ENCODE measurements at places on chromosomes 4 and X.

GRCh38 chrX:120402369-120402768, 40.5 kb downstream of the ATP1B4 start:
- DNase-seq = no peak

- DNase-seq = no peak
Measured at GRCh38 chrX:17377091-17377717, 2.2 kb downstream of the NHS start.

- DNase-seq = no peak
Measured at GRCh38 chrX:7390441-7390840, 242.5 kb upstream of the PUDP start.

DNA sequence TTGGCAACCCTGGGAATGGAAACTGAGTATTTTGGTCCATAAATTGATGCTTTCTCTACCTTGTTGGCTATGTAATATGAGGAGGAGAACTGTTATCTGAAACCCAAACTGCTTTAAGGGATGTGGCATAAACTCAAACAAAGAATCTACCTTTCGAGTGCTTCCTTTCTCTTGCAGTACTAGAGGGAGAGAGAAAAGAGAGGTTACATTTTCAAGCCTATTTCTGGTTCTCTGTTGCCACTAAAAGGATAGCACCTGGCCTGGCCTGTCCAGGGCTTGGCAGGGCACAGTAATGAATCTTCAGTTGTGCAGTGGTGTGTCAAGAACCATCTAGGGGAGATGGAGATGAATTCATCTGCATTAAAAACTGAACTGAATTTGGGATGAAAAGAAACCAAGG, 308.6 kb downstream of the PTTG2 start:
- no peak for DNase-seq

DNA sequence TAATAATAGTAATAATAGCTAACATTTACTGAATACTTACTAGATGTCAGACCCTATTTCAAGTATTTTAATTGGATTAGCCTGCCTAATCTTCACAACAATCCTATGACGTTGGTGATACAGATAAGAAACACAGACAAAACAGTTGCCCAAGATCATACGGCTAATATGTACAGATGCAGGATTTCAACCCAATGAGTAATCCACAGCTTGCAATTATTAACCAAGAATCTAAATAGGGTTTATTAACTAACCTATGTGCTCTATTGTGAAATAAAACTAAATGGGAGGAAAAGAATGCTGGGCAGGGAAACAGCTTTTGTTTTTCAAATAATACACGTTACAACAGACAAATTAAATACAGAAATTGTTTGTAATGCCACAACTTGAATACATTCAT, 23.4 kb downstream of the FBXO8 start:
- DNase-seq = no peak

- no peak for DNase-seq
Measured at GRCh38 chr4:158161551-158162354, 11.1 kb downstream of the GASK1B start.

- DNase-seq = no peak
Measured at GRCh38 chrX:75149654-75150053, 6.4 kb downstream of the ABCB7 start.

DNA sequence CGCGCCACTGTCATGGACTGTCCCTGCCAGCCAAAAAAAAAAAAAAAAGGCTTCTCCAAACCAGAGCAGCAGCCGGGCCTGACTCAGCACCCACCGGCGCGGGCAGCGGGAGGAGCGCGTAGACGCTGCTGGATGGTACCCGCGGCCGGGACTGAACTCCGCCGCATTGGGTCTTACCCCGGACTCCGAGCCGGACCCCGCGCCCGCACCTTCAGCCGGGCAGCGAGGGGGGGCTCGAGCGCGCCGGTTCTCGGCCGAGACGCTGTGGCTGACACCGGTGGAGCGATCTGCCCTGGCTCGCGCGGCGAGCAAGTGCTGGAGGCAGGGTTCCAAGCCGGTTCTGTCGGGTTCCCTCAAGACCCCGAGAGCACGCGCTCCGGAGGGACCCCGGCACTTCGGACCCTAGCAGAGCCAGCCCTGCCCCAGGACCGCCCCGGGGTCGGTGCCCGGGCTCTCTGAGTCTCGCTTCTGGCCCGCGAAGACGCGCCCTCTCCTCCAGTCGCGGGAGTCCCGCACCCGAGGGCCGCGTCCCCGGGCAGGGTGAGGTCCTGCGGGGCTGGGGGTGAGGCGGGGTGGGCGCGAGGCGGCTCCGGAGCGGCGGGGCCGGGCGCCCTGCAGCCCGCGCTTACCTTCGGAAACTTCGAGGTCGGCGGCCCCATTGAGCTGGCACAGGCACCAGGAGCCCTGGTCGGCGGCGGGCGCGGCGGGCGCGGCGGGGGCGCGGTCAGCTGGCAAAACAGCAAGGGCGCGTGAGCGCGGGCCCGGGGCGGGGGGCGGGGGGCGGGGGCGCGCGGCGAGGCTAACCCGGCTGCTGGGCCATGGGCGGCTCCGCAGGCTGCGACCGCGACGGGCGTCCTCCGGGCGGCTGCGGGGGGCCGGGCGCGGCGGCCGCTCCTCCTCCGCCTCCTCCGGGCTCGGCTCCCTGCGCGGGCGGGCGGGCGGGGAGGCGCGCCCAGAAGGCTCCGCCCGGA, 11.8 kb upstream of the MAN2B2 start:
- DNase-seq = no peak

DNA sequence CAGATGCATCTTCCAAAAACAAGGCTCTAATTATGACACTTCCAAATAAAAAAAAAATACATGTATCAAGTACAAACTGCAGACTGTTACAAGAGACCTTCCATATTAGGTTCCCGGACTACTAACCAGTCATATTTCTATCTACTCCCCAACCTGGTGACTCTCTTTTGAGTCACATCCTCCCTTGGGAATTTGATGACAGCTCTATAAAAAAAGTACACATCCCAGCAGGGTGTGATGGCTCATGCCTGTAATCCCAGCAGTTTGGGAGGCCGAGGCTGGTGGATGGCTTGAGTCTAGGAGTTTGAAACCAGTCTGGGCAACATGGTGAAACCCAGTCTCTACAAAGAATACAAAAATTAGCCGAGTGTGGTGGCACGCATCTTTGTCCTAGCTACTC, 14.9 kb downstream of the RPGR start:
- DNase-seq = no peak

GRCh38 chr4:145805490-145805889, 125.5 kb downstream of the C4orf51 start:
- DNase-seq = no peak

GRCh38 chrX:120380699-120381098, 18.8 kb downstream of the ATP1B4 start:
- DNase-seq = no peak

DNA sequence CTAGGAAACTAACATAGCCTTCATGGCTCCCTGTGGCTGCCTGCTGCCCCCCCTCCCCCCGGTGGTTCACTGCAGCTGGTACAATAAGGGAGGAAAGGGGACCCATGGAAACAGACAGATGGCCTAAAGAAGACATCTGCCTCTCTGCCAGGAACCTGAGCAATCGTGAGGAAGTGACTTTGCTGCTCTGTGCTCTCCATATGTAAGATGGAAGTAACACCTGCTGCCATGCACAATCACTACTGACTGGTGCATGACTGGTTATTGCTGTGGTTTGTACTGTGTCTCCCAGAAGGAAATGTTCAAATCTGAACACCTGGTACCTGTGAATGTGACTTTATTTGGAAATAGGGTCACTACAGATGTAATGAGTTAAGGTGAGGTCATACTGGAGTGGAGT, 43.6 kb downstream of the CD99L2 start:
- no peak for DNase-seq

DNA sequence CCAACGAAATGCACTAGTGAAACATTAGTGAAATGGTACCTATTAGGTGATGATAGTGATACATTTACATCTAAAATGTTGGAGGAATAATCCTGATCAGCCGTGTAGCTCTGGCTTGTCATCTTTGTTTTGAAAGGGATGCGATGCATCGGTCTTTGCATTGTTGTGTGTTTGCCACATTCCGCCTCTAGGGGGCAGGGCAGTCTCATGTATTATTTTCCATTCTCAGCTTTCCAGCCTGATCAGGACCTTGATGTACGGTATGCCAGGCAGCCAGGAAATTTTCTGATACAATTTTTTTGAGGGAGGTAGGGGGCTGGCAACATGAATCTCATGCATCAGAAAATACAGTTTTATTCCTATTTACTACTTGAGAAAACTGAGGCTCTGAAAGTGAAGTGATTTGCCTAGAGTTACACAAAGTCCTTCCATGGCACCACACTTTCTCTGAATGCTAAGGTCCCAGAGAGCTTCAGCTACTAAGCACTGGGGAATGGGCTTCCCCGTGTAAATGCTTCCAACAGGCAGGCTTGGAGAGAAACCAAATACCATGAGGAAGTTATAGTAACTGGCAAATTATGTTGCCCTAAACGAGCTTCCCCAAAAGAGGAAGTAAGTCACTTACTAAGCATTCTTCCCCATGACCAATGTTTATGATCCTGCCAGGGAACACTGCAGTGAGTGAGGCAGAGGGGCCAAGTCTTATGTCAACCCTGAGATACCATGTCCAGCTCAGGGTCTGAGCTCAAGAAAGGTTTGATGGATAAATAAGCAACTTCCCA, 31.8 kb upstream of the IQSEC2 start:
- peak; percentile 38 for DNase-seq

- no peak for DNase-seq
Measured at GRCh38 chr4:89995814-89996213, 101.2 kb downstream of the MMRN1 start.

DNA sequence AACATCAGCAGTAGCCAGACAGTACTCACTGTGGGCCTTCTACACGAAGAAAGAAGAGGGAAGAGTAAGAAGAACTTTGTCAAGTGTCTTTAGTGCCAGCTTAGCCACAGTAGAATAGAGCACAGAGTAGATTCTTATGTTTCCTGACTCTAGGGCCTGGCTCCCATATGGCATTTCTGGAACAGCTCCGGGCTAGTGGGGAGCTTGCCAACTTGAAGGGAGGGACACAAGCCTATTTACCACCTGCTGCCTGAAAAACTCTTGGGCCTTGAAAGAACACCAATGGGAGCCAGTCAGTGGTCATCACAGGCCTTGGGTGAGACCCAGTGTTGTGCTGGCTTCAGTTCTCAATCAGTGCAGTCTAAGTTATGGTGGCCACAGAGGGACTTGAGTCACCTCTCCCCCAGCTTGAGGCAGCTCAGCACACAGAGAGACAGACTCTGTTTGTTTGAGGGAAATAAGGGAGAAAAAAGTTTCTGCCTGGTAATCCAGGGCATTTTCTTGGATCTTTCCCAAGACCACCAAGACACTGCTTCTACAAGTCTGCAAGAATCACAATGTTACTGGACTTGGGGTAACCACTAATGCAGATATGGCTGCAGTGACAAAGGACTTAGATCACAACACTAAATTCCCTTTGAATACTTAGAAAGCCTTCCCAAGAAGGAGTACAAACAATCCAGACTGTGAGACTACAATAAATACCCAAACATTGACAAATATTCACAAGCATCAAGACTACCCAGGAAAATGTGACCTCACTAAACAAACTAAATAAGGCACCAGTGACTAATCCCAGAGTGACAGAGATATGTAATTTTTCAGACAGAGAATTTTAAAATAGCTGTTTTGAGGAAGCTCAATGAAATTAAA, 261.0 kb upstream of the NDST3 start:
- no peak for DNase-seq
